ENCODE measurements at places on chromosomes 4 and X.

- no peak for DNase-seq
Observed at GRCh38 chr4:18435781-18436180, 414.2 kb upstream of the LCORL start.

- DNase-seq: no peak
Observed at GRCh38 chr4:26792639-26793038, 68.0 kb upstream of the STIM2 start.

GRCh38 chrX:40008791-40009461 is 88.8 kb downstream of the BCOR start:
- DNase-seq: no peak

- DNase-seq: no peak
Observed at GRCh38 chr4:142645475-142646108, 200.5 kb downstream of the INPP4B start.

DNA sequence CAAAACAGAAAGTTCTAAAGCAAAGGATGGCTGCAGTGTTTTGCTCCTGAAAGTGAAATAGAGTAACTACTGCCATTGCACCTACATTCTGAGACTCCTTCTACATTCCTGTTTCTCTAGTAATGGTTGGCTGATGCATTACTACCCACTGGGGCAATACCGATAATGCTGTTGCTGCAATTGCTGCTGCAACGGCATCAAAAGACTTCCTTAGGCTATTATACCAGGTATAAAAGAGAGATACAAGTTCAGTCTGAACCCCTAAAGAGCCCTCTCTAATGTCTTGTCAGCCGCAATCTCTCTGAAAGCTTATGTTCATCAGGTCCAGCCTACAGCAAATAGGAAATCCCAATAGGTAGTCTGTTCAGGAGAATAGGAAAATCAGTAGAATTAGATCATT is 338.4 kb downstream of the PABPC4L start:
- DNase-seq: no peak

GRCh38 chr4:629915-630641 is 4.7 kb downstream of the PDE6B start:
- no peak for DNase-seq

- DNase-seq: no peak
Observed at GRCh38 chr4:172850838-172851237, 317.8 kb upstream of the GALNT7 start.

DNA sequence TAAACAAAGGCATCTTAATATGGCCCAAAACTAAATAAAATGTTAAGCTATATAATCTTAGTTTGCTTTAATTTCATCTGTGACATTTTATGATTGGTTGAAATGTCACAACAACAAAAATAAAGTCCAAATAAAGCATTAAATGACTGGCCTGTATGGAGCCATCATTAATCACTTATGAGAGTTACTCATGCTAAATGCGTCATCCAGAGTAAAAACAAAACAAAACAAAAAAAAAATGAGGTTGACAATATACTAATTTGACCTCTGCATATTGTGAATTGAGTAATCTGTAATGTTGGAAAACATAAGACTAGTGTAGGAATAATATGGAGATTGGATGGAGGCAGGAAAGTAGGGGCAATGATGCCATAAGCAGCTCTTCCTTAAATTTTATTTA is 139.7 kb downstream of the MAPK10 start:
- no peak for DNase-seq

DNA sequence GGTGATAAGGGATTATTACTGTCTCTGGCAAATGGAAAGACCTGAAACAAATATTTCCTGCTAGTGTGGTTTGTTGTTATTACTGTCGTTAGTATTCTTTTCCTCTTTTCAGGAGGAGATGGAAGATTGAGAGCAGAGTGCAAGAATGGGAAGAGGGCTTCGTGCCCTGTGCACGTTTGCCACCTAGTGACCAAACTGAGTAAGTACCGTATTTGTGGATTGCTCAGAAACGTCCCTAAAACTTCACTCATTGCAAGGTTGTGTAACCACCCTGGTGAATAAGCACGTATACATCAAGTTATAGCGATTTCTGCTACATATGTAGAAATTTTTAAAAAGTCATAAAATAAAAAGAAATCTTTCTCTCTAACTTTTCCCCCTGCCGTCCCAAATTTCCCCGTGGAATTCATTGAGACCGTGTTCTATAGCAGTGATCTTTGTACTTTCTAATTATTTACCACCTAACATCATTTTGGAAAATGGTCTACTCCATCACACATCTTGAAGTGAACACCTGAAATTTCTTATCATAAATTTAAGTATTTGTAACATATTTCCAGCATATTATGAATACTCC is 24.3 kb downstream of the LINC00632 start:
- no peak for DNase-seq

GRCh38 chr4:119525005-119525749 is 103.4 kb downstream of the PDE5A start:
- DNase-seq: no peak

GRCh38 chrX:69815063-69815462 is 199.2 kb downstream of the EDA start:
- no peak for DNase-seq

DNA sequence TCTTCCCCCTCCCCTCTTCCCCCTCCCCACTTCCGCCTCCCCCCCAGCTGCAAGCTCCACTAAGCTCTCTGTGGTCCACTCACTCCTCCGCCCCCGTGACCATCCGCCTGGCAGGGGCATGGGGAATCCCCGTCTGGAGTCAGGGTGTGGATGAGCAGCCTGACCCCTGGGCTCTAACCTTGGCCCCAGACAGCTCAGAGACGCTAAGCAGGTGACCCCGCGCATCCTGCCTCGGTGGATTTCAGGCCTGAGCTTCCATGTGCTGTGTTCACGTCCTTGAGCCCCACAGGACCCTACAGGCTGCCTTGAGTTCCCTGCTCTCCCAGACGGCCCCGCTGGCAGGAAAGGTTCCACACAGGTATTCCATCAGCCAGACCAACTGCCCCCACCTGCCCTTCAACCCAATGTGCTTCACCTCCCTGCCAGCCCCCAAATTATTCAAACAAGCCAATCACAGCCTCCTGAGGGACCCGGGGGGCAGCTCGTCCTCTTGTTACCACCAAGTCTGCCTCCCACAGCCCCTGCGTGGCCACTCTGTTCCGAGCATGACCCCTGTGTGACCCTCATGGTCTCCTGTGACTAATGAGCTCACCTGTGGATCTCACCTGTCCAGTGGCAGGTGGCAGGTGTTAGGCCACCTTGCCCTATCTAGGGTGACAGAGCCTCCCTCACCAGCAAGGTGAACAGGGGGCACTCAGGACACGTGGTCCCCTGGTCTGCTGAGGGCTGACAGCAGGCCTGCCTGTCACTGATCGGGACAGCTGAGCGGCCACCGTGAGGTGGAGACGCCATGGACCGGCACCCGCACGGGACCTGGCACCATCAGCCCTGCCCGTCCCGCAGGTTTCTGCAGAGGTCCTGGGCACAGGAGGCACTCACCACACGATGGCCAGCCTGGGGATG is 73.2 kb upstream of the MXD4 start:
- DNase-seq: no peak

DNA sequence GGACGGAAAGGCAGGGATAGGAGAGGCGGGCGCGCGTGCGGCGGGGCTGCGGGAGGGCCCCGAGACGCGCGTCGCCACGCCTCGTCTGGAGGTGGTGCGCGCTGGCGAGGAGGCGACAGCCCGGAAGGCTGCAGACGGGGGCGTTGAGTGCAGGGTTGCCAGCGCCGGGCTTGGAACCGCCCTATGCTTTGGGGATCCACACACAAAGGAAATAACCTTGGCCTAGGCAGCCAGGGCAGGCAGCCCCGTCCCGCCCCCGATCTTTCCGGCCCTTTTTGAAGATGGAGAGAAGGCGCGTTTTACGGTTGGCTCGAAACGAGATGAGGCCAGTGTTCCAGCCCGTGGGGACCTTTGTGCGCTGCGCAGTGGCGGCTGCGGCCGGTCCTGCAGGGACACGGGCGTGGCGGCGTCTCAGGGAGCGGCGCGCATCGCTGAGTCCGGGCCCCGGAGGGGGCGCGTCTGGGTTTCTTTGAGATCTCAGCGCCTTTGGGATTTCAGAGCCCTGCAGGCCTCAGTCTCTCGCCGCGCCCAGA is 50.8 kb upstream of the TRIM2 start:
- peak; percentile 56 for DNase-seq

DNA sequence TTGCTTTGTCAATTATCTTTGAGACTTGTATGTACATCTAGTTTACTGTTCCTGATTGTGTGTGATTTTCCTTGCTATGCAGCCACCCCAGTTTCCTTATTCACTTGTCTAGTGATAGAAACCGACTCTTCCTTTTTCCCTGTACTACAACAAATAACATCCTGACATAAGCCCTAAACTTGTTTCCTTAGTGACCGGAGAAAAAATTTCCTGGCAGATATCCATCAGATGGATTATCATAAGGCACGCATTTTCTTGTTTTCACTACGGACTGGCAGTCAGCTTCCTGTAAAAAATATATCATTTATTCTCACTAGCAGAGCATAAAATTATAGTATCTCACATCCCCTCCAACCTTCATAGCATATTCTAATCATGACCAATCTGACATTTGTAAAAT is 410.7 kb downstream of the CENPC start:
- no peak for DNase-seq

DNA sequence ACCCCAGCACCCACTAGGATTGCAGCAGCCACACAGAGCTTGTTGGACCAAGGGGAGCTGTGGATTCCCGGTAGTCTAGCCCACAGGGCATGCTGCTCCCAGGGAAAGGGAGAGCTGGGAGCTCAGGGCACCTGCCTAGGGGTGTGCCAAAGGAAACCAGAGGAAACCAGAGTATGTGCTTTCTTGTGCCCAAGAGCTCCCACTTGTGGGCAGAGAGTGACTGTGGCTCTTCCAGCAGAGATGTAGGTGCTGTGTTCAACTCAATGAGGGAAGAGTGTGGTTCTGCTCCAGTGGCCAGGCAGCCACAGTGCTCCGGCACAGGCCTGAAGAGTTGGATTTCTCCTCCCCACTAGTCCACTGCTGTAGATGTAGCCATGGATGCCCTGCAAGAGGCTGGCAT is 1050.0 kb upstream of the INTU start:
- DNase-seq: no peak

- DNase-seq: no peak
Observed at GRCh38 chr4:10020106-10020505, 1.2 kb downstream of the SLC2A9 start.
